ENCODE measurements at places on chromosomes 11 and 22.

DNA sequence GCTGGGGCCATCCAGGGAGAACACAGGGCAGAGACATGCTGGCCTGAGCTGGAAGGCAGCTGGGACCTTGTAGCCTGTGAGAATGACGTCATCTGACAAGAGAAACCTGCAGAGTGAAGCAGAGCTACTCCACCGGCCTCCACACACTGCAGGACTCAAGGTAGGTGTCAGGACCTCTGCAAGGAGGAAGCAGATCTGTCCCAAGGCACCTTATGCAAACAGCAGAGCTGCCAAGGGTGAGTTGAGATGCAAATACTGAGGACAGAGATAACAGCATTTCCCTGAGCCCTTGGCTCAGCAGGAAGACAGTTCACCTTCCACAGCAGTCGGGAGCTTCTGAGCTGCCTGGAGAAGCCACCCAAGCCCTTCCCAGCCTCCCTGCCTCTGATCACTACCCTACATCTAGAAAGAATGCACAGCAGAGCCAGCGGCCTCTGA, 51.9 kb upstream of the IGSF9B start:
- no peak for DNase-seq

- DNase-seq, result no peak
These were observed 5.7 kb upstream of the CDC42EP2 start for GRCh38 chr11:65309006-65309405.

- DNase-seq, result no peak
These were observed 132.7 kb downstream of the CCDC81 start for GRCh38 chr11:86507249-86507845.

DNA sequence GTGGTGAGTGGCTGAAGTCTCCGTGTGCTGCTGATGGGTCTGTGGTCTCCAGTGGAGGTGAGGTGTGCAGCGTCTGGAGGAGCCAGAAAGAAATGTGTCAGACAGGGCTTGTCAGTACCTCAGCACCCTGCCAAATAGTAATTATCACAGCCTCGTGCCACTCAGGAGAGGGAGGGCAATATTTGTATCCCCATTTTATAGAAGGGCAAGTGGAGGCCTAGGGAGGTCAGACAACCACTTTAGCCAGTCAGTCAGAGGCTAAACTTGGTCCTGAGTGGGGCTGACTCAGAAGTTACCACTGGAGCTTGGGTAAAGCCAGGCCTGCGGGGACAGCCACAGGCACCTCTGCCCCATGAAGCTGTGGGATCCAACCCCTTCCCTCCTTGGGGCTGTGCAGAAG, 11.5 kb upstream of the ELF5 start:
- no peak for DNase-seq

GRCh38 chr11:83156996-83157593, at the start of gene PCF11:
Gene PCF11, plus strand, starts transcription at chr11:83157131. Its CDS starts 309 bp downstream, at chr11:83157440.
- no peak for DNase-seq

All from H4 (cell line).